Epithelial cell of proximal tubule (primary cell): ENCODE measurements at places on chromosomes 13 and 19.
A peak's percentile ranks its signal among the peaks of the same experiment; 100 is the strongest.

GRCh38 chr13:30972888-30973377 lies 40.5 kb downstream of the TEX26 start:
- DNase-seq = no peak

- DNase-seq = no peak
Observed at GRCh38 chr13:97242755-97243497, 20.8 kb downstream of the MBNL2 start.

- peak; percentile 85 for DNase-seq
Observed at GRCh38 chr19:38031423-38031770, 124.4 kb downstream of the SIPA1L3 start.

DNA sequence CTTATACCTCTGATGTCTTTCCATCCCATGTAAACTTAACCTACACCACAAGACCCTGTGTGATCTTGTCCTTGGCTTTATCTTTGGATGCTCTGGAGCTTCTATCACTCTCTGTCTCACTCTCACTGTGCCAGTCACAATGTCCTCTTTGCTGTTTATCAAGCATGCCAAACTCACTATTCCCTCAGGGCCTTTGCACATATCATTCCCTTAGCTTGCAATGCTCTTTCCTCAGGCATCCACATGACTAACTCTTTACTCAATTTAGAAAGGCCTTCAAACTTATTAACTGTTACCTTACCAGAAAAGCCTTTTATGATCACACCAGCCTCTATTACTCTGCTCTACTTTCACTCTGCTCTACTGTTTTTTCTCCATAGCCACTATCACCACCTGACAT lies 354.1 kb downstream of the RFC3 start:
- DNase-seq = no peak

DNA sequence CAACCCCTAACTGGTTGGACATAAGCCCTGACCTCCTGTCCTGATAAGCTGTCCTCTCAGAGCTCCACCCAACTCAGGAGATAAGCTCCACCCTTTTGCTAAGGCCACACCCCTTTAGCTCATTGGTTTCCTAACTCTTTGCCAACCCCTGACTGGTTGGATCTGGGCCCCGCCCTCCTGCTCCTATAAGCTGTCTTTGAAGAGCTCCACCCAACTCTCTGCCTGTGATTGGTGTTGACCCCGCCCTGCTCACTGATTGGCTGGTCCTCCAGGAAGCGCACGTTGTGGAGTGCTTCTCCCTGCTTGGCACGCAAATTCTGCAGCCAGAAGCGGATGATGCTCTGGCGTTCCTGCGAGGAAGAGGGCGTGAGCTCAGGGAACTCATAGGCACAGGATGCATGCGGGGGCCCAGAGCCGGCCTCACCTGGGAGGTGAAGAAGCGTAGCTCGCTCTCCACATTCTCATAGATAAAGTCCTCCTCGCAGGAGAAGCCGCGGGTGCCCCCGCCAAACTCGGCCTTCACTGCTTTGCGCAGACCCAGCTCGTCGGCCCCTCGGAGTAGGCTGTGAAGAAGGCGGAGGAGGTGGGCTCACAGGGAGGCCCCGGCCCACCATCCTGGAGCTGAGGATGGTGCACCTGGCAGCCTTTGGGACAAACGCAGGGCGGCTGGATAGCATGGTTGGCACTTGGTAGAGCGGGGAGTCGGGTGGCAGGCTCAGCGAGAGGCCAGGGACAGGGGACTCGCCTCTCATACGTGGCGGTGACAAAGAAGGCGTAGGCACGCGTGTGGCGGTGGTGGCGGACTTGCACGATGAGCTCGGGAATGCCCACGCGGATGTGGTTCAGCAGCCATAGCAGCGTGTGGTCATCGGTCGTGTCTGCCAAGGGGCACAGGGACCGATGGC lies 1.7 kb downstream of the ANO8 start:
- no peak for DNase-seq

GRCh38 chr19:35883882-35884281 lies 15.5 kb downstream of the APLP1 start:
- no peak for DNase-seq

GRCh38 chr13:70336866-70337265 lies 228.6 kb upstream of the KLHL1 start:
- no peak for DNase-seq

- no peak for DNase-seq
Observed at GRCh38 chr19:21127001-21127400, 14.8 kb upstream of the ZNF431 start.

GRCh38 chr13:51645154-51645650 lies 60.9 kb downstream of the WDFY2 start:
- no peak for DNase-seq

DNA sequence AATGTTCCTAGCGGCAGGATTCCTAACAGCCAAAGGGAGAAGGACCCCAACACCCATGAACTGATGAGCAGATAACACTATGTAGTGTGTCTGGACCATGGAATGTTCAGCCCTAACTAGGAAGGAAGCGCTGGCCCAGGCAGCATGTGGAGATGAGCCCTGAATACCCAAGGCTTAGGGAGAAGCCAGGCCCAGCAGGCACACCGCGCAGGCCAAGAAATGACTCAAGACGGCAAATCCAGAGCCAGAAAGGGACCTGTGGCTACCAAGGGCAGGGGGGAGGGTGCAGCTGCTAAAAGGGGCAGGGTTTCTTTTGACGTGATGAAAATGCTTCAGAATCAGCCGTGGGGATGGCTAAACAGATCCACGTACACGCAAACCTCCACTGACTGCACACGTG lies 20.7 kb upstream of the TINCR start:
- DNase-seq = no peak

DNA sequence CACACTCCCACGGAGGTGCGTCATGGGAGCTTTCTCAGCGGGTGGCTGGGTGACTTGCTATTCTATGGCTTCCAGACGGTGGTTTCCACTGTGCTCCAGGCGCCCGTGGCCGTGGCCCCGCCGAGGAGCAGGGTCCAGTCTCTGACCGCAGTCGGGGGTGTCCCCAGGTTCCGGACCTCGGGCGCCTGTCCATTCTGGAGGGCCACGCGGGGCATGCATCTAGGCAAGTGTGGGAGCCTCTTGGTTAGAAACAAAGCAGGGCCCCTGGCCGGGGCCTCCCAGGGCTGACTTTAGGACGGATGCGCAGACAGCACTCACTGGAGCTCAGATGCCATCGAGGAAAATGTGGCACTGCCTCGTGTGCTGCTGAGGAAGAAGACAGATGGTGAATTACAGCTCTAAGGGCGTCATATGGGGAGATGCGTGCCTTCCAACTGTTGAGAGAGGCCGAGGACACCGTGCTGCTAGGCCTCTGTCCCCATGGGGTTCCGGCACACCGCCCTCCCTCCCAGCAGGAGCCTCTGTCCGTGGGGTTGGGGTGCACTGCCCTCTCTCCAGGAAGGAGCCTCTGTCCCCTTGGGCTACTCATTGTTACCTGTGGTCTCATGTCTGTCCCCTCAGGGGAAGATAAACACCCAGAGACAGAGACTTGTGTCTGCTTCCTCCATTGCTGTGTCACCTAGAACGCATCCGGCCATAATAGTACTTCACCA lies 38.1 kb downstream of the TMEM255B start:
- DNase-seq = no peak

GRCh38 chr13:51614350-51614786 lies 30.1 kb downstream of the WDFY2 start:
- DNase-seq = no peak

DNA sequence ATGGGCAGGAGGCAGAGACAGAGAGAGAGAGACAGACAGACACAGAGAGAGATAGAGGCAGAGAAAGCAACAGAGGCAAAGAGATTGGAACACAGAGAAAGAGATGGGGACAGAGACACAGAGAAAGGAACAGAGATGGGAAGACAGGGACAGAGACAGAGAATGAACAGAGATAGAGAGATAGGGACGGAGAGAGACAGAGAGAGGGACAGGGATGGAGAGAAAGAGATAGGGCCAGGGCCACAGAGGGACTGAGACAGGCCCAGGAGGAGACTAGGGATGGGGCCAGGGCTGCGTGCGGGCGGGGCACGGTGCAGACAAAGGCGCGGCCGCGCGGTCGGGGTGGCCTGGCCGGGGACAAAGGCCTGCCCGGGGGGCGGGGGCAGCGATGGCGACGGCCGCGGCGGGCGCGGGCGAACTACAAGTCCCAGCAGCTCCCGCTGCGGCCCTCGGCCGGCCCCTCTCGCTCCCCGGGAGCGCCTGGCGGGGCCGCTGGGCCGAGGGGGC lies at the start of gene ZNF358:
Gene ZNF358, plus strand, starts transcription at position 459 of the 507 bp plus-strand sequence. CDS start 3,140 bp downstream, outside the sequence.
- no peak for DNase-seq

DNA sequence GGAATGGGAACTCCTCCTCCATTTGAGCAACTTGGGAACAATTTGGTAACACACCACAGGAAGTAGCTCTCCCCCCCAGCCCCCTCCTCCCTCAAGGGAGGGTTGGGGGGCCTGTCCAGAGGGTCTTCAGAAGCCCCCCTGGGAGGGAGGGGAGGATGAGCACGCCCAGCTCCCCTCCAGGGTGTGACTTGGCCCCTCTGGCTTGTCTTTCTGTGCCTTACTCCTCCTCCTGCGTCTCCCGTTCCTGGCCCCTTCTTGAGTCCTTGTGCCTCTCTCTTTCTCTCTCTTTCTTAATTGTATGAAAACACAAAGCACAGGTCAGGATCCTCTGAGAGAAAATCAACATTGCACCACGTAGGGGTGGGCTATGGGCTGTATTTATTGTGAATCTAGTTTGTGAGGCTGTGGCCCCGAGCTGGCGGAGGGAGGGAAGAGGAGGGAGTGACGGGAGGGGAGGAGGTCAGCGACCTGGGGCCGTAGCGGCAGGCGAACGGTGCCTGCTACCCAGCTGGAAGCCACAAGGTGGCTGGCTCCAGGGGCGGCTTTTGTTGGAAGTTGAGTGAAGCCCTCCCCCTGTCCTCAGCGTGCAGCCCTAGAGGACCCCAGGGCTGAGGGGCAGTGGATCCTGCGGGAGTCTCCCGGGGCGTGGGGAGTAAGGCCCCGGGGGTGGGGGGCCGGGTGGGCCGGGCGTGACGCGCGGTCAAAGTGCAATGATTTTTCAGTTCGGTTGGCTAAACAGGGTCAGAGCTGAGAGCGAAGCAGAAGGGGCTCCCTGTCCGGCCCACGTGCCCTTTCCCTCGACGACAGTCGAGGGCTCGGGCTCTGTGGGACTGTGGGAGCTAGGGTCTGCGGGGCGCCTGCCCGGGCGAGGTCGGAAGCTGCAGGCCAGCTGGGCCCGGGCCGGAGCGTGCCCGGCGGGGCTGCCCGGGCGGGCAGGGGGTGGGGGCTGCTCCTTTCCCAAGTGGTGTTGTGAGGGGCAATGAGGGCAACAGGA lies 6.4 kb downstream of the LYL1 start:
- no peak for DNase-seq

GRCh38 chr13:40910324-40911050 lies 108.6 kb downstream of the ELF1 start:
- no peak for DNase-seq

DNA sequence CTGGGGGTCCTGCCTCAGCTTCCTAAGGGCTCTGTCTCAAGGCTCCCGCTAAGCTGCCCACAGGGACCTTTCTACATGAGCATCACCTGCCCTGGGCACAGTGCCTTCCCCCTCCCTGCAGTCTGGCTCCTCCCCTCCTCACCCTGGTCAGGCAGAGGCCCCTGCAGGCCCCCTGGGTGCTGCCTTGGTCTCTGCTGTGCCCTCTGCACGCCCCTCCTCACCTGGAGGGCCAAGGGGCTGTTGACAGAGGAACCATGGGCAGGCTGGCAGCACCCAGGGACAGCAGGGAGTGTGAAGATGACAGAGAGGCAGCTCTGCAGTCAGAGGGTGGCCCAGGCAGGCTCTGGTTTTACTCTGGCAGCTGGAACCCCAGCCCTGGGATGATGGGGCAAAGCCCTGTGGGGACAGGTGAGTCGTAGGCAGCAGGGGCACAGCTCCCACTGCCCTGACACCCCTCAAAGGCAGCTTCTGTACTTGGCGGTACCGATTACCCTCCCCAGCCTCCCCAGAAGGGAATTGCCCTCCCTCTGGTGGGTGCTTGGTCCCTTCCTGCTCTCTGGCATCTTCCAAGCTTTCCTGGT lies 43.1 kb downstream of the SUGP2 start:
- no peak for DNase-seq

DNA sequence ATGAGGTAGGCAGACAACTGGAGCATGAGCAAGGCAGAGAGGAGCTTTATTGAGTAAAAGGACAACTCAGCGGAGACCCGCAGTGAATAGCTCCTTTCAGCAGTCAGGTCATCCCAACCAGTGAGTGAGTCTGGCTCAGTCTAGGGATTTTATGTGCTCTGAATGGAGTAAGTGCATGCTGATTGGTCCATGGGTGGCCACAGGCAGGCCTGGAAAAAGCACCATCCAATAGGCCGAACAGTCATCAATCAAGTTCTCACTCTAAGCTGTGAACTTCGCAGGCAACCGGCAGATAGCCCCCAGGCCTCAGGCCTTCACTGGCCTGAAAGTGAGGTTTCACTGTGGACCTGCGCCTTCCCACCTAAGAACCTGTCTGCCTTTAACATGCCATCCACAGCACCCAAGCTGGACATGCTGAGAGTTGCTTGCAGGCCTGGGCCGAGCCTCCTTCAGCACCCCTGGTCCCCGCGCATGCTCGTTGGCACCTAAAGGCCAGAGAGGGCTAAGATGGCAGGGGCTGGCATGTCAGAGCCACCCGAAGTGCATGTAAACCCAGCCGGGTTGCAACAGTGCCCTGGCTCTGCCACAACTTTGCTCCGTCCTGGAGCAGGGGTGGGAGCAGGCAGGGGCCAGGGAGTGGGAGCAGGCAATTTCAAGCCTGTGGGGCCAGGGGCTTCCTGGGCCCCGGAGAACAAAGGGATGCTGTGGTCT lies 698.7 kb downstream of the SLITRK1 start:
- DNase-seq = no peak

DNA sequence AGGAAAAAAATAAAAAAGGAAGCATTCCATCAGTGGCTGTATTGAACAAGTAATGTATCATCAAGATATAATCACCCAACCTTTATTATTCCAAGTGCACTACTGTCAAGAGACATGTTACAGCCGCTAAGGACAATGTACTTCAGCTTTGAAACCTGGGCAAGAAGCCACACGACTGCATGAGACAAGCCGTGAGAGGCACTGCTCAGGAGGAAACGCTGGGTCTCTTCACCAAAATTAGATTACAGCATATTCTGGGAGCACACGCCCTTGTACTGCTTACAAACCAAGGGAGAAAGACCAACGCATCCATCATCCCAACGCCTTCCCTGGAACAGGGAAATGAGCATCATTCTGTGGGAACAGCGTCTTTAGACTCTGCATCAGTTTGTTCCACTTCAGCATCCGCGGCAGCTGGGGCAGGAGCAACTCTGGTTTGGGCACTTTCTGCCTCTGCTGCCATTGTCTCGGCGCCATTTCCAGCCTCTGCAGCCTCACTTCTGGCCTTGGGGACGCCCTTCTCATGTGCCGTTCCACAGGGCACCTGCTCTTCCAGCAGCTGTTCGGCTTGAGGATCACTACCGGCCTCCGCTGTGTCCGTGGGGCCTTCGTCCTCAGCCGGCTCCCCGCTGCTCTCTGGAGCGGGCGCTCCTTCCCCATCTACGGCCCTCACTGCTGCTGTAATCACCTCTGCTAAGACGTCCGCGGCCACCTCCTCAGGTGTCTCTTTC lies 22.4 kb upstream of the BRD4 start:
- no peak for DNase-seq

- no peak for DNase-seq
Observed at GRCh38 chr13:92716749-92717148, 509.9 kb upstream of the GPC6 start.

DNA sequence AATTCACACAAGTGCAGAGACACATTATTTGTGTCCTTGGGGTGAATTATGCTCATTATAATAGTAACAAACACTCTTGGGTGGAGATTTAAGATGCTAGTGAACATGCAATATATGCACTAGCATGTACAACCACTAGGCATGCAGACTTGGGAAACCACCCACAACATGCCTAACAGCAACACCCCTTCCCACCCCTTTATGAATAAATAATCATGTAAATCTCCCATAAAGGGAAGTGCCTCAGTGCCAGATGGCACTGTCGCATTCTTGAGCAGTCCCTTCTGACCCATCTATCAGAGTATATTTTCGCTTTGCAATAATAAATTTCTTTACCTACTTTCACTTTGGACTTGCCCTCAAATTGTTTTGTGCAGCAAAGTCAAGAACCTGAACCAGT lies 1362.2 kb downstream of the OLFM4 start:
- no peak for DNase-seq
